ENCODE measurements at places on chromosomes 7 and 10.
A peak's percentile ranks its signal among the peaks of the same experiment; 100 is the strongest.

DNA sequence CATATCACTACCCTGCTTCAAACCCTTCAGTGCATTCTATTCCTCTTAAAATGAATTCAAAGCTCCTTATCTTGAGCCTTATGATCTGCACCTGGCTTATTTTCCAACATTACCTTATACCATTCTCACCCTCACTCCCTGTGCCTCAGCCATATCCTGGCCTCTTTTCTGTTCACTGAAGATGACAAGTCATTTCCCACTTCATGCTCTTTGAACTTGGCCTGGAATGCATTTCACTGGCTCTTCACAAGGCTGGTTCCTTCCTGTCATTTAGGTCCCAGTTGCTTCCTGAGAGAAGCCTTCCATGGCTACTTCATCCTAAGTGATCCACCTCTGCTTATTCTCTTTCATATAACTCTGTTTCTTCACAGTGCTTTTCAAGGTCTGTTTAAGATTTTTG, 3.2 kb upstream of the LIPF start:
- DNase-seq: no peak

- no peak for DNase-seq
These were observed 9.9 kb upstream of the SPAG6 start for GRCh38 chr10:22335173-22335933.

- DNase-seq: peak; percentile 22
These were observed 13.7 kb downstream of the RPS24 start for GRCh38 chr10:78047314-78047891.

DNA sequence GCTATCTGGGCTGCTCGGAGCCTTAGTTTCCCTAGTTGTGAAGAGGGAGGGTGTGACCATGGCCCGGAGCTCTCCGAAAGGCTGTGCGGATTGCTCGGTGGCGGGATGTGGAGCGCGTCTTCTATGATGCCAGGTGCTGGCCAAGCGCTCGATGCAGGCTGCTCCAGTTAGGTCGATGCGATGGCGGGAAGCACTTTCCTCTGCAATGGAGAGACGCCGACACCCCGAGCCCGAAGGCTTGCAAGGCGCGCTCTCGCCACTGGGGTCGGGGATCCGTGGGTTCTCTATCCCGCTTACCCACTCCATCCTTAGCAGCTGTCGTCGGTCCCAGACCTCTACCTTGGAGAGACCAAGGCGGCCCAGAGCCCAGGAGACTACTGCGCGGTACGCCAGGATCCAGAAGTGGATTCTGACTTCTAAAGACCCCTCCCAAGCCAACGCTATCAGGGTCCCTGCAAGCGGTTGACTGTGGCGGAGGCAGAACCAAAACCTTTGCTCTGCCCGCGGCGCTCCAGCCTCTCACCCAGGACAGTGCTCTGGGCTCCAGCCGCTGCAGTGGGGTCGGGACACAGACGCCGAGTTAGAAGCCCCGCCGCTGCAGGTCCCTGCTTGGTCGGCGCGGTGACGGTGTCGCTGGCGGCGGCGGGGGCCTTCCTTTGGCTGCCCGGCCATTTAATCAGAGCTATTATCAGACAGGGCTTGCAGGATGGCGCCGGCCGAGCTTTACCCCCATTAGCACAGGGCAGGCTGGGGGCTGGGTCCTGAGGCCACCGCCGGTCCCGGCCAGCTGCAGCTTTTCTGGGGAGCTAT, 7.8 kb upstream of the TBX20 start:
- no peak for DNase-seq

DNA sequence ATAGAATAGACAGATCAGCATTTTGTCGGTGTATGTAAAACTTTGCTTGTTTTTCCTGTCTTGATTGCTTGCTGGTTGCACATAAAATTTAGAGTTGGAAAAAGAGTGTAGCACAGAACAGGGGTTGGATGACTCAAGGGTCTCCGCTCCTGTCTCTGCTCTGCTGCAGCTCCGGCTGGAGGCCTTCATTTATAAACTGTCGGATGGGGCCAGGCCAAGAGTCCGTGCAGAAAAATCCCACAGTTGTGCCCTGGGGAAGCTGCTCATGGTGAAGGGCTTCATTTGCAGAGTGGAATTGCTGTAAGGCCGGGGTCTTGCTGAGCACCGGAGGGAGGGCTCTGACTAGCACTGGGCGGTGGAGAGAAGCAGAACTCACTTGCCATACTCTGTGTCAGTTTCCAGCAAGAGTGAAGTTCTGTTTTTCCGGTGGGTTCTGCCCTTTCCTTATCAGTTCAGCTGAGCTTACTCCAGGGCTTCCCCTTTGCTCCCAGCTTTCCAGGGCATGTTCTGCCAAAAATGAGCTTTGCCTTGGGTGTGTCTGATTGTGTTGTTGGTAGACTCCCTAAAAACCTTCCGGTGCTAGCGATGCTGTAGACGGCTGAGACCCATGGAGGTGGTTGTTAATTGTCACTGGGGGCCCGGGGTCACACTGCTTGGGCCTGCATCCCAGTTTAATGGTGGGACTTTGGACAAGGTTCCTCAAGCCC, 67.2 kb downstream of the CAMK1D start:
- no peak for DNase-seq

- no peak for DNase-seq
These were observed 13.7 kb downstream of the PHTF2 start for GRCh38 chr7:77812290-77812685.

- no peak for DNase-seq
These were observed 17.6 kb downstream of the KRIT1 start for GRCh38 chr7:92228100-92228499.

- DNase-seq: no peak
These were observed 81.5 kb upstream of the PDGFA start for GRCh38 chr7:601036-601594.

DNA sequence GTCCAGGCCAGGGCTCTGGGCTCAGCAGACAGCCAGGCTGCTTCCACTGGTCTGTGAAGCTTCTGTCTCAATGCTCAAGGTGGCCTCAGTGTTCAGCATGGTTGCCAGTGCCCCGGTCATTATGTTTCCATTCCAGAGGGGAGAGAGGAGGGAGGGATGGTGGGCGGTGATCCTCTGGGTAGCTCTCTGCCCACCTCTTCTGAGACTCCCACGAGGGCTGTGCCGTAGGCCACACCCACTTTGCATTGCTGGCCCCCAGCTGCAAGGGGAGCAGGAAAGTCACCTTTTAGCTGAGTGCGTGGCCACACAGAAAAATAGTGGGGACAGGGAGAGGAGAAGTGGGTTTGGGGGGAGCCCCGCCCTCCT, 42.5 kb downstream of the FOXK1 start:
- no peak for DNase-seq

DNA sequence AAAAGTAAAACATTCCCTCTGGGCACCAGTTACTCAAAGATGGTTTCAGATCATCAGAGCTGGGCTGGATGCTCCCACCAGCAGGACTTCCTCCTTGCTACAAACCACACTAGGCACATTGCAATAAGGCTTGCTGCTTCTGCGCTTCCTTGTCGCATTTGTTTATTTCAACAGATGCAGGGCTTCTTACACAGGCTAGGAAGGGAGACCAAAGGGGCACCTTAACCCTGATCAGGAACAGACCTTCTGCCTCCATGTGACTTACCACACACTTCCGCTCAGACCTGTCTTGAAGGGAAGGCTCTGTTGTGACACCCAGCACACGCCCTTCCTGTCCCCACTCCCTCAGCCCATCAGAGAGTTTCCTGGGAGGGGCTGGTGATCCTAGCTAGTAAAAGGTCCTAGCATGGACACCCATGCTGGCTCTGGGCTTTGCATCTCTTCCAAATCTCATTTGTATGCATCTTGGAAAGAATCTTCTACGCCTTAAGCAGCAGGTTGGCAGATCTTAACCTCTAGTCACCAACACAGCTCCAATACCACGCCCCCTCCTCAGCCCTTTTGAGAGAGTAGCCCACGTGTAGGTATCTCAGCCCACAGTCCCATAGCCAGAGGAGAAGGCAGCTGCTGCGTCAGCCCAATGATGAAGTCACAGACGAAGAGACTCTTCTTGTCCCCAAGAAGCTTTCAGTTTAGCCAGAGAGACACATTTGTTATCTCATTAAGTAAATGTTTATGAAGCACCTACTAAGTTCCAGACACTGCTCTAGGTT, 47.1 kb upstream of the SVIL start:
- DNase-seq: no peak

GRCh38 chr10:122995936-122996335, 12.7 kb downstream of the IKZF5 start:
- no peak for DNase-seq

- no peak for DNase-seq
These were observed 187.7 kb upstream of the VSTM2A start for GRCh38 chr7:54354436-54354835.

- DNase-seq: no peak
These were observed 342.6 kb downstream of the DPP6 start for GRCh38 chr7:154394804-154395203.

DNA sequence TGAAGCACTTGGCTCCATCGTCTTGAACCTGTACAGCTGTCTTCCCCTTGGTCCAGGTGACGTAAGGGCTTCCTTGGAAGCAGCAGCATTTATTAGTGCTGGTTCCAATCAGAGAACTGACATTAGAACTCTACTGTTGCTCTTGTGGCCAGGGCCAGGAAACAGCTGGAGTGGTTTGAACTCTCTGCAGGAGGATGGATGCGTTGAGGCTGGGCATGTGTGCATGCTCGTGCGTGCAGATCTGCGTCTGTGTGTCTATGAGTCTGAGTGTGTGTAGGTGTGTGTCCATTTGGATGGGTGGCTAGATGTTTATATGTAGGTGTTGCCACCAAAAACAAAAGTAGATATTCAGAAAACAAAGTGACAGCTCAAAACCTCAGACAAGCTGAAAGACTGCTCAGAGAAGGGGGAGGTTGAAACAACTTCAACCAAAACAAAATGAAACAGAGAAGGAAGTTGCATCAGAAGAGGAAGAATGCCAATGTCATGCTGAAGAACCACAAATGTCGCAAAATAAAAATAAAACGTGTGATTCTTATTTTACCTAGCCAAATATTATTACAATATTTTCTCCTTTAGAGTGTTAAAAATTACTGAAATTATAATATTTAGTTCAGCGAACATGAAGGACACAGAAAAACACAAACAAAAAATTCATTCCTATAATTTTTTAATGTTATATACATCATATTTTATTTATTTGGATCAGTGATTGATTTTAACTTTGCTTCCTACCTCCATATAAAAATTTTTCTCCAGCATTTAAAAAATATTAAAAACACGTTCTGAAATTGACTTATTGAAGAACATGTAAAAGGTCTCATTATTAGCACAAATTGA, 96.1 kb upstream of the MKLN1 start:
- DNase-seq: no peak

DNA sequence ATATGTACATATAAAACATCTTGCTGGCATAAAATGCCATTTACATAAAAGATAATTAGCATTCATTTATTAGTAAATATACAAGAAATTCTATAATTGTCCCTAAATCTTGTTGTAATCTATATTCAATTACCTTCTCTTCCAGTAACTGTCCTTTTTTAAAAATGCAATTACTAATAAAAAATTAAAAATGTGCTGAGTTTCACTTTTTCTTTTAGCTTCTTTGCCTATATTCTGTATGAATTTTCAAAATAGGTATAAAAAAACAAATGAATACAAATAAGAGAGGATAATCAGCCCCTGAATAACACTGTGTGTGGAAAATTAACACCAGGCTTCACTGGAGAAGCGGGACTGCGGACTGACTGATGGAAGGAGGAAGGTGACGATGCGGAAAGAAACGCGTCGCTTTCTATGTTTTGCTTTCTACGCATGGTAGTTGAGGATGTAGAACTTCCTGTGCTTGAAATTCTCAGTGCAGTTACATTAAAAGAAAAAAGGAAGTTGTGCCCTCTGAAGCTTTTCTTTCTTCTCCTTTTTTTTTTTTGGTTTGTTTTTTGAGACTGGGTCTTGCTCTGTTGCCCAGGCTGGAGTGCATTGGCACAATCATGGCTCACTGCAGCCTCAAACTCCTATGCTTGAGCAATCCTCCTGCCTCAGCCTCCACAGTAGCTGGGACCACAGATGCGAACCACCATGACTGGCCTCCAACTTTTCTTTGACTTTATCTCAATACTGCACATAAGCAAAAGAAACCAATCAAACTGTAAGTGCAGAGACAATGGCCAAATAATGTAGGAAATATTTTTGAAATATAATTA, 7.4 kb upstream of the ZMYND11 start:
- no peak for DNase-seq

- no peak for DNase-seq
These were observed 3.1 kb upstream of the CACNB2 start for GRCh38 chr10:18137111-18137510.

DNA sequence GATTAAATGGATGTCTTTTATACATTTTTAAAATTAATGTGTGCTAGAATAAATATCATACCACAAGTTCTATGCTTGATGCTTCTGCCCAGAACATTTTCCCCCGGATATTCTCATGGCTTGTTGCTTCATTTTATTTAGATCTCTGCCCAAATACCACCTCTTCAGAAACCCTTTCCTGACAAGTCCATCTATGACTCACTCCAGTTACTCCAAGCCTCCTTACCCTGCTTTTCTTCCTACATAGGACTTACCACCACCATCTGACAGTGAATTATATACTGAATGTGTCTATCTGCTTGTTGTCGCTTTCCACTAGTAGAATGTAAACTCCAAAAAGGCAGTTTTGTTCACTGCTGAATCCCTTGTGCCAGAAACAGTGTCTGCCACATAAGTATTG, 19.1 kb upstream of the ERVW-1 start:
- DNase-seq: no peak

GRCh38 chr7:38274927-38275620, 1.6 kb upstream of the TARP start:
- no peak for DNase-seq

DNA sequence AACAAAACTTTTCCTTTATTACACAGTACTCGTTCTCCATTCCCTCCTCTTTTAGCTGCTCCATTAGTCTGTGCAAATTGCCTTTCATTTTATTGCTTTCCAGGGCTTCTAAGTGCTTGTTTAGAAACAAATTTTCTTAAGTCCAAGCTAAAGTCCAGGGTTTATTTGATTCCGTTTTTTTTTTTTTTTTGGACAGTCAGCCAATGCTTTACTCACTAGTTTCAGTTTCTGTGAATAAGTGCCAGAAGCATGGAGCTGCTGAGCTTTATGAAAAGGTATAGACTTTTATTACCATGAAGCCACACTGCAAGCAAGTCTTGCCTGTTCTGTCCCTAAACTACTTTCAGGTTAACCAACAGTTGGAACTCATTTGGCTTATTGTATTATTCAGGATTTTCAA, 455.0 kb downstream of the GFRA1 start:
- DNase-seq: no peak

GRCh38 chr10:30553626-30554439, 75.7 kb downstream of the LYZL2 start:
- DNase-seq: no peak

DNA sequence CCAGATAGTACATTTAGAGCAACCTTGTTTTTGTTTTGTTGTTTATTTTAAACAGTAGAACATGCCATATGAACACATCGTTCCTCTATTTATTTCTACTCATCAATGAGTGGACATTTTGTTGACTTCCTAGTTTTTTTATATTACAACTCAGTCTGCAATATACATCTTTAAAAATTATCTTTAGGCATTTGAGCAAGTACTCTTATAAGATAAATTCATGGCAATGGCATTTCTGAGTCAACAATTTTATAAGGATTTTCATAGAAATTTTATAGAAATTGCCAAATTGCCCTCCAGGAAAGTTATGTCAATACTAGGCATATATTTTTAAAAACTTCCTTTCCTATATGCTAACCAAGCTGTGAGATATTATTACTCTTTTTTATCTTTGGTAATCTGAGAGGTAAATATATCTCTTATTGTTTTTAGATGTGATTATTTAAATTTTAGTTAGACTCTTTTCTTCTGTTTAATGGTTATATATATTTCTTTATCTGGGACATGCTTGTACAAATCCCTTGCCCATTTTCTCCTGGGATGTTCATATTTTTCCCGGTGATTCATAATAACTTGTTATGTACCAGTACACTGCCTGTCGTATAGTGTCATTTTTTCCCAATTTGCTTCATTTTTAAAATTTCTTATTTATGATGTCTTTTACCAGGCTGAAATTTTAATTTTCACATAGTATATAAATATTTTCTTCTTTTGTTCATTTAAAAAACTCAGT, 50.5 kb downstream of the FZD1 start:
- DNase-seq: no peak
